ENCODE measurements at places on chromosomes 3 and 15.

DNA sequence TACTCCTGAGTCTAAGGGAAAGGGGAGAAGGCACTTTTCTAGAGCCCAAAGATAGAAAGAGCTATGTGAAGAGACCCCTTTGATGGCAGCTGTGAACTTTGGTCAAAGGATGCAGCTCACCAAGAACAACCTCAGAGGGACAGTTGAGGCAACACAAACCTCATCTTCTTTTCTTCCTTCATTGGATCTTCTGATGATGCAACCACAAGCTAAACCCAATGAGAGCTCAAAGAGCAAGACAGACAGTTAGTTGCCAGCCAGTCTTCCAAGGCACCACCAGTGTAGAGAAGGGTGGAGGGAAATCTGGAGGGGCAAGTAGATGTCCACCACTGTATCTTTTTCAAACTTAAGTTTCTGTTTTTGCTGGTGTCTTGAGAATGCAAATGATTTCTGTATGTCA lies 10.4 kb upstream of the MNS1 start:
- DNase-seq: no peak

DNA sequence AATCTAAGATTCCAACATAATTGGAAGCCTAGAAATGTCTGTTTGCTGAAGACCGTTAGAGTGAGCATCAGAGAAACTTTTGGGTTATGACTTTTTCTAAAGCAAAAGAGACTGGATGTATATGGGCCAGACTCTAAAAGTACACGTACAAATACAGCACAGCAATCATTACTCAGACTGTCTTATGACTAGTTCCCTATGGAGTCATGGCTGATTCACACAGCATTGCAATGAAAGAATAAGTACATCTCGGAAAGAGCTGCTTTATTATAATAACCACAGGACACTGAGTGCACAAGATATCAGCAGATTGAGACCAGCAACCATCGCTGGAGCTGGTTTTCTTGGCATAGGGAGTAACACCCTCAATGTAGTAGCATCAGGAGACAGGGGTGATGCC lies 618.6 kb downstream of the NLGN1 start:
- no peak for DNase-seq

DNA sequence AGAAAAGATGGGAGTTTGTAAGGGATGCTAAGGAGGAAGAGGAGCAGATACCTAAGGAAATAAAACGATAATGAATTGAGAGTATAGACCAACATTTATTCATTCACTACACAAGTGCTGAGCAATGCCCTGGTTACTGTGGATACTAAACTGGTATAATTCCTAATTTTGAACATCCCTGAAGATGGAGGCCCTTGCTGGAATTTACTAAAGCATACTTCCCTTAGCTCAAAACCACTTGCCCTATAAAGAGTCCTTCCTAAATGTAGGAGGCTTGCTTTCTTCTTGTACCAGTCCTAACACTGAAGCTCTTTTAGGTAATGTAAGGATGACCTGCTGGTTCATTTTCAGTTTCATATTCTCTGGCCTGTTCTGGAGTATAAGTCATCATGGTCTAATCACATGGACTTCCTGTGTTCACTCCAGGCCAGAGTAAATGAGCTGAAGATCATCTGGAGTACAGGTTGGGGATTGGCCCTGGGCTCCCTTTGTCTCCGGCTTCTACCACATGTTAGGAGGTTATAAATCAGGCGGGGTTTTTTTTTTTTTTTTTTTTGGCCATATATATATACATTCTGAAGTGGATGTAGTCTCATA lies 40.1 kb upstream of the MTMR10 start:
- DNase-seq: no peak

GRCh38 chr3:142732066-142732465 lies 8.2 kb downstream of the TRPC1 start:
- DNase-seq: no peak

GRCh38 chr3:51578238-51578637 lies 39.7 kb downstream of the RAD54L2 start:
- DNase-seq: no peak

DNA sequence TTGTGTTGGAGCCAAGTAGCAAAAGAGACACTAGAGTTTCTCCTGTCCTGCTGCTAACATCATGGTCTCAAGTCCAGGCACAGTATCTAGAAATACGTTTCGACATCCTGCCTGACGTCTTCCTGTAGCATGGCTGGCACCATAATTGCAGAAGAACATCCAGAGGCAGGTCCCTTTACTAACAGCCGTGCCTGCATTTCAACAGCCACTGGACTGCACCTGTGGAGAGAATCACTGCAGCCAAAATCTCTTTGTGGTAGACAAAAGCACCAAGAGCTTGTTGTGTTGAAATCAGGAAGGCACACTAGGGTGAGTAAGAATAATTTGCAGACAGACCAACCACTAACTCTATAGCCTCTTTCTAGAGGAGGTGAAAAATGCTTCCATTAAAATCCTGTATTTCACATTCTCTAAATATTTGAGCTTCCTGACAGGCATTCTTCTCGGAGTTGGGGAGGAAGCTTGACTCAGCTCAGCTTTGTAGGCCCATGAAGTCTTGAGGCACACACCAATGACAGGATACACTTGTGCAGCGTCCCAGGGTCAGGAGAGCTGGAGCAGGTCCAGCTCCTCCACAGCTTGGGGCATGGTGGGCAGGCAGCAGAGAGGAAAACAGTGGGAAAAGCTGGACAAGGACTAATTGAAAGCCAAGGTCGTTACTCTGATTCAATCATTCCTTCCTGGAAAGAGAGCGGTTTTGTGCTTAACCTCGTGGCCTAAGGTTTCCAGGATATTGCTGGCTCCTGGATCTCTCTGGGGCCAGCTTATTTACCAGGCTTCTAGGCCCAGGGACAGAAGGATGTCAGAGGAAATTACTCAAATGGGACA lies 244.9 kb downstream of the FAM43A start:
- no peak for DNase-seq

DNA sequence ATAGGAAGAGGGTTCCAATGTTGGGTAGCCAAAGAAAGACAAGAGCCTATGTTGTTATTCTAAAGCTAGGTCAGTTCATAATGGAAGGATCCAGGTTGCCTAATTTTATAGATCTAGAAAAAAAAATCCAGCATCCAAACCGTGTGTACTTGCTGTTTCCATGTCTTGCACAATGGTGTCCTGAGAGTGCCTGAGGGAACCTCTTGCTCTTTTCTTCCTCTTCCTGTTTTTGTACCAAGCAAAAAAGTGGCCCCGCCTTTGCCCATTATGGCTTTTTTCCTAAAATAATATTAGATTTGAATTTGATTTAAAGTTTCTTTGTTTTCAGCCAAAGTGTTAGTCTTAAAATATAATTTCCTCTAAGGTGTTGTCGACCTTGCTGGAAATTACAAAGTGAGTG lies 224.4 kb downstream of the RYR3 start:
- no peak for DNase-seq

DNA sequence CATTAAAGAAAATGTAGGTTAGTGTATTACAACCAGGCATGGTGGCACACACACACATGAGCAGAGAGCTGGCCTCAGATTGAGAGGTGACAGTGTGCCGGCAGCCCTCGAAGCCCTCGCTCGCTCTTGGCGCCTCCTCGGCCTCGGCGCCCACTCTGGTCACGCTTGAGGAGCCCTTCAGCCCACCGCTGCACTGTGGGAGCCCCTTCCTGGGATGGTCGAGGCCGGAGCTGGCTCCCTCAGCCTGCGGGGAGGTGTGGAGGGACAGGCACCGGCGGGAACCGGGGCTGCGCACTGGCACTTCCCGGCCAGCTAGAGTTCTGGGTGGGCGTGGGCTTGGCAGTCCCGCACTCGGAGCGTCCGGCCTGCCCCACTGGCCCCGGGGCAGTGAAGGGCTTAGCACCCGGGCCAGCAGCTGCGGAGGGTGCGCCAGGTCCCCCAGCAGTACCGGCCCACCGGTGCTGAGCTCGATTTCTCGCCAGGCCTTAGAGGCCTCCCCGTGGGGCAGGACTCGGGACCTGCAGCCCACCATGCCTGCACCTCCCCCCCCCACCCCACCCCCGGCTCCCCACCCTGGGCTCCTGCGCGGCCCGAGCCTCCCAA lies 80.4 kb upstream of the TMEM158 start:
- DNase-seq: no peak

GRCh38 chr3:136621628-136622027 lies 130.6 kb downstream of the STAG1 start:
- no peak for DNase-seq

GRCh38 chr3:53187430-53187829 lies 26.4 kb downstream of the PRKCD start:
- no peak for DNase-seq

- DNase-seq: no peak
Observed at GRCh38 chr15:46580487-46580886, 945.7 kb downstream of the SQOR start.

- DNase-seq: no peak
Observed at GRCh38 chr3:17087509-17087908, 202.8 kb downstream of the PLCL2 start.

- peak; percentile 63 for DNase-seq
Observed at GRCh38 chr3:143970773-143971358, 757 bp upstream of the DIPK2A start.

- no peak for DNase-seq
Observed at GRCh38 chr15:94240480-94240879, 9.1 kb downstream of the MCTP2 start.

- no peak for DNase-seq
Observed at GRCh38 chr3:157300981-157301663, 135.5 kb upstream of the PTX3 start.

DNA sequence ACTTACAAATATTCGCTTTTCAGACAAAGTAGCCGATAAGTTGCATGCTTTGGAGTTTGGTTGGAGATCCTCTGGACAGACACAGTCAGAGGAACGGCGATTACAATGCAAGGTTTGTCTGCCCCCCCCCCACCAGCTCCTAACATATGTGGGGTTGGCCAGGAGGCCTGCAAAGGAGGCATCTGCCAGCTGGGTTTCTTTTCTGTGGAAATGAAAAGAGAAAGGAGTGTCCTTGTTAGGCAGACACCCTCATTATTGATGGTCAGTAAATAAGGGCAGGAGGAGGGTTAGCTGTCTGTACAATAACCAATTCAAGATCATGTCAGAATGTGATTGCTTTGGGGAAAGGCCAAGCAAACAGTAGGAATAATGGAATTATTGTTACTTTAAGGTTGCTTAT lies 49.1 kb downstream of the TLNRD1 start:
- peak; percentile 46 for DNase-seq

DNA sequence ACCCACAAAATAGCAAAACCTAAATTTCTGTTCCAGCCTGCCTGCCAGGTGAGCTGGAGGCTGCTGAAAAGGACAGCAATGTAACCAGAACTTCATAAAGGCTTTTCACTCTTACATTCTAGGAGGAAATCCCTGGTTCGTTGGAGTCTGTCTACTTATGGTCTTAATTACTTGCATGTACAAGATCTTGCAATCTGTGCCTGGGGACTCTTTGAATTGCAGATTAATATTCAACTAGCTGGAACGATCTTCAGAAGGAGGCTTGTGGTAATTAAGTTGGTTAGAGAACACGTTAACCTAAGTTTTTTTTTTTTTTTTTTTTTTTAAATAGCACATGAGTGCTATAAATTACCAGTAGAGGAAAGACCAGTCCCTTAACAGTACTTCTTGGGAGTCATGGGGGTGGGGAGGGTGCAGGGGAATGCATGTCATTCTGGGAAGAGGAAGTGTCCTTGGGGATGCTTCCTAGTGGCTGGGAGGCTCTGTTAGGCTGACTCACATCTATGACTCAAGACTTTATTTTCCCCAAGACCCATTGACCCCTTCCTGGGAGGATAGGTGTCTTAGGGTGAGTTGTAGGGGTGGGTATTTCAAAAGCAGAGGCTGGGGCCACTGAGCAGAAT lies 139.8 kb downstream of the RAB11A start:
- DNase-seq: no peak

DNA sequence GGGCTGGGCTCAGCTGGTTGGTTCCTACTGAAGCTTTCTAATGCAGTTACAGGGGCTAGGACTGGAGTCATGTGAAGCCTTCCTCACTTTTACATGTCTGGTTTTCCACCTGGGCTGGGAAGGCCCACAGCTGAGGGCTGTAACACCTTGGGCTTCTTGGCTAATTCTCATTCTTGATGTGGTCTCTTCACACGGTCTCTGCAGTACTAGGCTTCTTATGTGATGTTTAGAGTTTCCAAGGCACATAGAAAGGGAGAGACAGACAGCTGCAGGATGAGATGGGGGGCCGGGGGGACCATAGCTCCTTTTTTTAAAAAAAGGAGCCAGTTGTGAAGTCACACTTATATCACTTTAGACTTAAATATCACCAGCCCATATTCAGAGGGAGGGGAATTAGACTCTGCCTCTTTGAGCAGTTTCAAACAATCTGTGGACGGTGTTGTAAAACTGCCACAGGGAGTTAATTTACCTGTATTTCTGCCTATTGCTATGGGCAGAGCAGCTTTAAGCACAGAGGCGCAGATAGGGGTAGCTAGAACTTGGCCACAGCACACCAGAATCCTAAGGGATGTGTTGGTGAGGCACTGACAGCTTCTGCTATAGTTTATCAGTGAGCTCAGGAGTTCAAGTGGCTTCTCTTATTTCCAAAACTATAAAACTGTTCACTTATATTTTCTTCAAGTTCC lies 46.7 kb downstream of the NKIRAS1 start:
- DNase-seq: no peak

DNA sequence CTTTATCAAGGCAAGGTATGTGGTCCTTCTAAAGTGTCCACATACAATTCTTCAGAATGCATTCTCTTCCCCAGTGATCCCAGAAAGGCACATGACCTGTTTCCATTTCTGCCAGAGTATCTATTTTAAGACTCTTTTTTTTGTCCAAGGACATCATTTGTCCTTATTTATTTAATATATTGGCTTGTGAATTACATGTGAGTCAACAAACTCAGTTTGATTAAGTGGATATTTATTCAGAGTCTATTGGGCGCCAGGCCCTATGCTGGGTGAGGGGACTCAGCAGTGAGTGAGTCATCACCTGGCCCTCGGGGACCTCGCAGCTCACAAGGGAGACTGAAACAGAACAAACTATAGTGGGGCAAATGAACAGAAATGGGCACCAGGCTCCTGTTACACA lies 136.8 kb downstream of the SNRK start:
- DNase-seq: peak; percentile 11

GRCh38 chr3:39189959-39190269 lies 2.5 kb downstream of the XIRP1 start:
- DNase-seq: no peak

DNA sequence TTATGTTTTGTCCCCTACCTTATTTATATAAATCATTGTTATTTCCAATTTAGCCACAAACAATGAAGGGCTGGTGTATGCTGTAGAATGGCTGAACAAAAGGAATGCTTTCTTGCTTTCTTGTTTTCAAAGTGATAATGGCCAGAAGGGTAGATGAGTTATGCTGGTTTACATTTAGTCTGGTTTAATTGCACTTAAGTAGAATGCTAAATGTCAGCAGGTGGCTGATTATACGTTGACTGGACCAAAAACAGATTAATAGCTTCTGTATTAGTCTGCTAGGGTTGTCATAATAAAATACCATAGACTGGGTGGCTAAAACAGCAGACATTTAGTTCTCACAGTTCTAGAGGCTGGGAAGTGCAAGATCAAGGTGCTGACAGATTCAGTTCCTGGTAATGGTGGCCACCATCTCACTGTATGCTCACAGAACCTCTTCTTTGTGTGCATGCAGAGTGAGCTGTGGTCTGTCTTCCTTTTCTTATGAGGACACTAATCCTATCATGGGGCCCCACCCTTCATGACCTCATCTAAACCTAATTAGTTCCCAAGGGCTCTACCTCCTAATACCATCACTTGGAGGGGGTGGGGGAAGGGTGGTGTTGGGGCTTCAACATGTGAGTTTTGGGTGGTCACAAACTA lies 17.1 kb upstream of the XIRP1 start:
- no peak for DNase-seq

- no peak for DNase-seq
Observed at GRCh38 chr3:125643172-125643571, 47.9 kb upstream of the OSBPL11 start.

Measured in substantia nigra (tissue), 51 donors.